ENCODE measurements at places on chromosomes 11 and 22.
A peak's percentile ranks its signal among the peaks of the same experiment; 100 is the strongest.

DNA sequence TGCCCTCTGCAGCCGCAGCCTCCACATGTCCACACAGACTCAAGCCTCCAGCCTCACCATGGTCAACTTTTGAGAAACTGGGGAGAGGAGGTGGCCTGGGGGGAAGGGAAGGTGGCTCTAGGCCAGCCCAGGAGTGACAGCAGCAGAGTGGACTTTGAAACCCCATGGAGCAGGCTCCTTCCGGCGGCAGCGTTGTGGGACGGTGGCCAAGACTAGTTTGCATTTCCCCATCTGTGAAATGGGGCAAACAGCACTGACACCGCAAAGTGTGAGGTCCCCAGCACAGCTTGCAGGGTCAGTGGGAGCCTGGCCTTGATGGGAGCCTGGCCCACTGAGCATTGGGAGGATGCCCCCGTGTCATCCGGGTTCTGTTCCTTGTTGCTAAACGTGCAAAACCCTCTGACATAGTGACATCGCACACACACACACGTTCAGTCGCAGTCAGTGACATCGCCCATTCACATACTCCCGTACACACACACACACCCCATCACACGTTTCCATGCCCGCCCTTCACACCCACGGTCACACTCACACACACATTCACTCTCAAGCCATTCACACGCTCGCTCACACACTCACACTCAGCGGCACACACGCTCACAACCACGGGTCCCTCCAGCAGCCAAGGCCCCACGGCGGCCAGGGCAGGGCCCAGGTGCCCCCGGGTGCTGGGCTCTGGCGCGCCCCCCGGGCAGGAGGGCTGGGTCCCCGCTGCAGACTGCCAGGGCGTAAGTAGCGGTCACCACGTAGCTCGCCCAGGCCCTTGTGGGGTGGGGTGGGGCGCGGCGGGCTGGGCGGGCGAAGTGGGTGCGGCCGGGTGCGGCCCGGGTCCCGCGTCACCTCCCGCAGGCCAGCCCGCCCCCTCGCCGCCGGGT is 585 bp downstream of the CYB5R3 start:
- no peak for DNase-seq

- DNase-seq = no peak
Measured at GRCh38 chr22:40498420-40499208, 128.2 kb downstream of the SGSM3 start.

DNA sequence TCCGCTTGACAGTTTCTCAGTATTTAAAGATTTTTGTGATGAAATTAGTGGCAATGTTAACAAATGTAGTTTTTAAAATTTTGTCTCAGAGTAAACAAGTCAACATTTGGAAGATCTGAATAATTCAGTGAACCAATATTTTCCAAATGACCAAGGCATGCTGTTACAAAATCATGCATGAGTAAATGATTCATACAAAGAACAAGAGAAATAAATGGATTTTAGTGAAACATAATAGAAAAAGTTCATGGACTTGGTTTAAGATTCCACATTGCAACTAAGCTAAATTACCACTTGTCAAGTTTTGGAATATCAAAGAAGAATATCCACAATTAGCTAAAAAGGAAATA is 125.7 kb upstream of the SNX19 start:
- no peak for DNase-seq

- DNase-seq = peak; percentile 59
Measured at GRCh38 chr22:37283393-37283937, 1.2 kb downstream of the CYTH4 start.

DNA sequence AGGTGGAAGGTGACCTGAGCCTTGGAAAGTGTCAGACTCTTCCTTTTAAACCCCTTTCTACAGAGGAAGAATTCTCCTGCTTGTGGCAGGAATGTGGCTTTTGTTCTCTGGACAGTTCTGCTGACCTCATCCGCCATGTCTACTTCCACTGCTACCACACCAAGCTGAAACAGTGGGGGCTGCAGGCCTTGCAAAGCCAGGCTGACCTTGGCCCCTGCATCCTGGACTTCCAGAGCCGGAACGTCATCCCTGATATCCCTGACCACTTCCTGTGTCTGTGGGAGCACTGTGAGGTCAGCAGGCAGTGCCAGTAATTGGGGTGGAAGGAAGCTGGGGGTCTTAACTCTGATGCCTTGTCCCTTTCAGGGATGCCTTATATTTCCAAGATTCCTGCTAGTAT is 9.3 kb downstream of the HINFP start:
- no peak for DNase-seq

DNA sequence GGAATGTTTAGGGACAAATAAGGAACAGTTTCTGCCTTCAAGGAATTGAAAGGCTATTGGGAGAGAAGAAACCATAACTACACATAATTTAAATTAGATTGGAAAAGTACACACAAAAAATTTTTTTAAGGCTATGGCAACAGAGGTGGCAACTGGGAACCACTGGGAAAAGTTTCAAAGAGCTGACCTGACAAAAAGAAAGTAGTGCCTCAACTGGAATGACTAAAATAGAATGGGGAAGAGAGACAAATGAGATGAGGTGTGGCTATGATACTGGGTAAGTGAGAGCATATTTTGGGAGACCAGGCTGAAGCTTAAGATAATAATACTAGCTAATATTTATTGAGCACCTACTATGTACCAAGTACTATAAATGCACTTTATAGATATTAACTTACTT is 2.9 kb upstream of the AKIP1 start:
- DNase-seq = no peak

- DNase-seq = peak; percentile 38
Measured at GRCh38 chr22:50674606-50675552, 2.3 kb downstream of the SHANK3 start.

DNA sequence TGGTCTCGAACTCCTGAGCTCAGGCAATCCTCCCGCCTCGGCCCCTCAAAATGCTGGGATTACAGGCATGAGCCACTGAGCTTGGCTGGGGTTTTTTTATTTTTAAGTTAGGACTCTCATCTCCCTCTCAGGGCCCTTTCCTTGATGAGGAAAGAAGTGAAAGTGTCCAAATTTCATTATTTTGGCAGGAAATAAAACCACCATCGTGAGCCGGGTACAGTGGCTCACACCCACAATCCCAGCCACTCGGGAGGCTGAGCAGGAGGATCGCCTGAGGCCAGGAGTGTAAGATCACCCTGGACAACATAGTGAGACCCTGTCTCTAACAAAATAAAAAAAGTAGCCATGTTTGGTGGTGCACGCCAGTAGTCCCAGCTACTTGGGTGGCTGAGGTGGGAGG is 99.4 kb downstream of the FBXO7 start:
- DNase-seq = no peak

DNA sequence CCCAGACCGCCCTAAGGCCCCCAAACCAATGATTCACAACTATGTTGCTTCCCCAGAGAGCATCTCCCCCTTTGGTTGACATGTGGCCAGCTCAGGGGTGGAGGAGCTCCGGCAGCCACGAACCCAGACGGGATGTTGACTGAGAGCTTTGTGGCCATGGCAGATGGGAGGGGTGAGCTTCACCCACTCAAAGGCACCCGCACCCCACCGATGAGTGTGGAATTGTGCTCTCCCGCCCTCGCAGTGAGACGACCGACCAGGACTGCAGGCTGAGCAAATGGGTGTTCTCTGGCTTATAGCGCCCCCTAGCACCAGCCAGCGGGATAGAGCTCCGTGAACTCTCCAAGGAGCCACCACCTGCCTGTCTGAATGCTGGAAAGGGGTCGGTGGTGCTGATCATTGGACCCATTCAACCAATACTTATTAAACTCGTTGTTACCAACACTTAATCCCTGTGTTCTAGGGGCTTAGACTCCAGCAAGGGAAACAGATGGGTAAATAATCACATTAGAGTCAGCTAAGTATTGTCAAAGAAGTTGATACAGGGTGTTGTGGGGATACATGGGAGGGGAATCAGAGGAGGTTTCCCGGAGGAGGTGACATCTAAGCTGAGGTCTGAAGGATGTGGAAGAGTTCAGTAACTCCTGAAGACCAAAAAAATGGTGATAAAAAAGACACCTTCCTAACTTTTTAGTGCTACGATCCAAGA is 4.5 kb upstream of the TIMP3 start:
- peak; percentile 70 for DNase-seq

DNA sequence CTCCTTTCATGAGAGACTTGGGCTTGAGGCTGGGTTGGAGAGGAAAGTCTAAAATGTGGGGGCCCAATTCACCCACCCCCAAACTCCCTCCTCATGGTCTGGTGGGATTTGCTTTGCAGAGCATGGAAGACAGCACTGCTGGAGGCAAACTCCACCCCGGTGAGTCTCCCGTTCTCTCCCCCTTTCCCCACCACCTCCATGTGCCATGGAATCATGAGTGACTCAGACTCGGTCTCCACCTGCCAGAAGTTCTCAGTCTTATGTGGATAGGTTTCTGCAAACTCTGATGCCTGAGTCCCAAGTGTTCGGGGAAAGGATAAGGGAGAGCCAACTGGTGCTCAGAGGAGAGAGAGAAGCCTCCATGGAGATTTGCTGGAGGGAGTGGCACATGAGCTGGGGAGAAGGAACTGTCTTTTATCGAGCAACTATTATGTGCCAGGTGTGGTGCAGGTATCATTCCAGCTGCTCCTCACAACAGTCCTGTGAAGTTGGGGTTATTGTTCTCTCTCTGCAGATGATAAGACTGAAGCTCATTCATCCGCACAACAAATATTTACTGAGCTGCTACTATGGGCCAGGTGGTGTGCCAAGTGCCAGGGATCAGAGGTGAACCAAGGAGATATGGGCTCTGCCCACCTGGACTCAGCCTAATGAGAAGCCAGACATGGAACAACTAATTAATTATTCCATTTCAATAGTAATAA is 6.6 kb downstream of the PLEKHB1 start:
- DNase-seq = no peak

- no peak for DNase-seq
Measured at GRCh38 chr11:81219661-81220060, 1514.0 kb downstream of the FAM181B start.

DNA sequence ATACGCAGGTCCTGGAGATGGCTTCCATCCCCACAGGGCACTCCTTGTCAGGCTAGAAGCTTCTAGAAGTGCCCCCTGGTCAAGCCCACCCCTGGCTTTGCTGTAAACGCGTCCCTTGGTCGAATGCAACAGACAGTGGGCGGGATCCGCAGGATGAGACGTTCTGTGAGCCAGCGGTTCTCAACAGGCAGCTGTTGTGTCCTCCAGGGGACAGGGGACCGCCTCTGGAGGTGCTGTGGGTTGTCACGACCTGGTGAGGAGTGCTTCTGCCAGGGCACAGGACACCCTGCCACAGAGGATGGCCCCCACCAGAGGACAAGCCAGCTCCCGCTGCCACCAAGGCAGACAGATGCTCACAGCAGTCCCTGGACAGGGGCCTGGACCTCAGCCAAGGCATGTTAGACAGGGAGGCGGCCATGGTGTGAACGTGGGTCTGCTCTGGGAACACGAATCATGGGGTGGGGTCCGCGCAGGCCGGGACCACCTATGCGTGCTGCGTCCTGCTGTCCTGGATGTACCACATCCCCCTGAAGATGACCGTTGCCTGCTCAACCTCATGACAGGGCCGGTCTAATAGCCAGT is 11.7 kb downstream of the CRELD2 start:
- no peak for DNase-seq

DNA sequence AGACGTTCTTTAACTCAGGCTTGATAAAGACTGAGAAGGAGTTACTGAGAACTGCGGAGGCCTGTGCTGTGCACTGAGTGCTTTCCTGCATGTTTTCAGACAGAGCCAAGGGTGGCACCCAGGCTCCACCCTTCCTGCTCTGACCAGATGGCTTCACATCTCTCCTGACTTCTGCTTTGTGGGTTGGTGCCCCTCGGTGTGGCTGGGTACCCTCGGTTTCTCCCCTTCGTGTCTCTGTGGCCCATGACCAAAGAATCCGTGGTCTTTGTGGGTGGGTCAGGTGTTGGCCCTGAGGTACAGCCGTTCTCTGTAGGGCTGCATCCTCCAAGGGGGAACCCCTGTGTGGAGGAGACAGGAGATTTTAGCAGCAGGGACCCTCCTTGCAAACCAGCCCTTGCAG is 34.3 kb downstream of the GRIK4 start:
- no peak for DNase-seq

DNA sequence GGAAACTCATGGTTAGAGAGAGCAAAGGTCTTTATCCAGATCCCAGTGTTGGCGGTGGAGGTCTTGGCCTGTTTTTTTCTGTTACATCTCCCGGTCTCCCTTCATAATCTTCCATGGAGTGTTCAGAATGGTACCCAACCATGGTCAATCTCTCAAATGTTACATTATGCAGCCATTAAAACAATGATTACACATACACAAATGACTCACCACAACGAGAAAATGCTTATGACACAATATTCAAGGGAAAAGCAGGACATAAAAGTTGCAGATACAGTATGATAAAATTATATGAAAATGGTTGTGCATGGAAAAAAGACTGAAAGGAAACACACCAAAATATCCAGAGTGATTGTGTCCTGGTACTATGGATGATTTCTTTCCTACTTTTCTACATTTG is 17.8 kb upstream of the CSNK1E start:
- DNase-seq = no peak

- DNase-seq = peak; percentile 82
Measured at GRCh38 chr11:108199446-108200321, 22.8 kb downstream of the NPAT start.

DNA sequence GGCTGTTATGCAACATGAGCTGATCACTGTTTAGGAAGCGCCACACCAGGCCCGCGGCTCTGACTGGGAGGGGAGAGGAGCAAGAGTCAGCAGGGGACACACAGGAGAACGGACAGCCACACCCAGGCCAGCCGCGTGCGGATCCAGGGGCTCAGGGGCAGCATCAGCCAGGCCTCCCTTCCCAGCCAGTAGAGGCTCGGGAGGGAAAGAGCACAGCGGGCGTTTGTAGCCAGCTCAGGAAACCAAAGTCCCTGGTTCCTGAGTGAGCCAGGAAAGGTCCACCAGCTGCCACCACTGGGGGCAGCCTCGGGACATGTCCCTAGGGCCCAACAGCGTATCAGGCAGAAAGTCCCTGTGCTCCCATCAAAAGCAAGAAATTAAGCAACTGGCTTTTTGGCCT is 71.8 kb upstream of the PITPNB start:
- peak; percentile 55 for DNase-seq

GRCh38 chr22:46747646-46748045 is 9.6 kb upstream of the CERK start:
- no peak for DNase-seq

DNA sequence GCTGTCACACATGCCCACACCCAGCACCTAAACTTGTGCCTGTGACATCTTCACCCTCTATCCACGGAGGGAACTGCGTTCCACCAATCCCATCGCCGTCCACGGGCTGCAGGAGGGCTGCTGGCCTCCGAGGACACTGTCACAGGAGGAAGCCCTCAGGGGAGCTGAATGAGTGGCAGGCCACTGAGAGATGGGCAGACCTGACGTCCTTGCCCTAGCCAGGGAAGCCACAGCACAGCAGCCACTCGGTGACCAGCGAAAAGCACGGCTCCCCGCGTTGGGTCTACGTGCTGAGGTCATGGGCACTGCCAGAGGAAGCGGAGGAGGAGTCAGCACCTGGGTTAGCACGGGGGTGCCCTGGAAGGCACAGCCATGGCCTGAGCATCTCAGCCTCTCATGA is 50.5 kb downstream of the IGSF9B start:
- DNase-seq = no peak

Data from GM10248 (cell line).